ENCODE measurements at places on chromosomes 7 and 10.

- DNase-seq = no peak
Observed at GRCh38 chr7:78161781-78162180, 363.2 kb downstream of the PHTF2 start.

GRCh38 chr10:113003052-113003451 lies 53.0 kb downstream of the TCF7L2 start:
- no peak for DNase-seq

DNA sequence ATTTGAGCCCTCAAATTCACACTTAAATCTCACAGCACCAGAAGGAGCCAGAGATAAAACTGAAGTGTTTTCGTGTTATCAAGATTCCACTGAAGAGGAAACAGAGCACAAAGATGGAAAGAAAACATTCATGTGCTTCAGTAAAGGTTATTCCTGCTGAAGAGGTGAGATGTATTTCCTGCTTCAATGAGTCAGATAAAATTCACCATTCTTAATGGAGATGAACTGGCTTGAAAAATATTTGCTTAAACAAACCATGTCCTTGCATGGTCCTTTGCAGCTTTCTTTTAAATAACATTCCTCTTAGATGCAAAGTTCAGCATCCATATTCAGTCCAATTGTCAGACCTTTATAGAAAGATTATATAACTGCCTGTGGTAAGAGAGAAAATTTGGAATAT lies 294.2 kb downstream of the IPMK start:
- no peak for DNase-seq

GRCh38 chr10:60350400-60350799 lies 39.3 kb downstream of the ANK3 start:
- no peak for DNase-seq

- DNase-seq = no peak
Observed at GRCh38 chr7:48441848-48442492, 270.7 kb downstream of the ABCA13 start.

Measured in activated T-helper 1 cell treated with anti-CD3 and anti-CD28 coated beads, Interleukin-2, amount 50 U/mL, for 16 hours (primary cell).